ENCODE measurements at places on chromosomes 6 and 20.

- no peak for DNase-seq
Observed at GRCh38 chr6:90284236-90285041, 12.2 kb downstream of the BACH2 start.

- DNase-seq: no peak
Observed at GRCh38 chr6:37862992-37863391, 43.5 kb downstream of the ZFAND3 start.

- DNase-seq: no peak
Observed at GRCh38 chr6:132068766-132069165, 117.6 kb upstream of the CCN2 start.

GRCh38 chr6:43246301-43247113 lies 3.2 kb downstream of the TTBK1 start:
- no peak for DNase-seq

GRCh38 chr6:43965628-43966373 lies 161.5 kb downstream of the MRPL14 start:
- no peak for DNase-seq

DNA sequence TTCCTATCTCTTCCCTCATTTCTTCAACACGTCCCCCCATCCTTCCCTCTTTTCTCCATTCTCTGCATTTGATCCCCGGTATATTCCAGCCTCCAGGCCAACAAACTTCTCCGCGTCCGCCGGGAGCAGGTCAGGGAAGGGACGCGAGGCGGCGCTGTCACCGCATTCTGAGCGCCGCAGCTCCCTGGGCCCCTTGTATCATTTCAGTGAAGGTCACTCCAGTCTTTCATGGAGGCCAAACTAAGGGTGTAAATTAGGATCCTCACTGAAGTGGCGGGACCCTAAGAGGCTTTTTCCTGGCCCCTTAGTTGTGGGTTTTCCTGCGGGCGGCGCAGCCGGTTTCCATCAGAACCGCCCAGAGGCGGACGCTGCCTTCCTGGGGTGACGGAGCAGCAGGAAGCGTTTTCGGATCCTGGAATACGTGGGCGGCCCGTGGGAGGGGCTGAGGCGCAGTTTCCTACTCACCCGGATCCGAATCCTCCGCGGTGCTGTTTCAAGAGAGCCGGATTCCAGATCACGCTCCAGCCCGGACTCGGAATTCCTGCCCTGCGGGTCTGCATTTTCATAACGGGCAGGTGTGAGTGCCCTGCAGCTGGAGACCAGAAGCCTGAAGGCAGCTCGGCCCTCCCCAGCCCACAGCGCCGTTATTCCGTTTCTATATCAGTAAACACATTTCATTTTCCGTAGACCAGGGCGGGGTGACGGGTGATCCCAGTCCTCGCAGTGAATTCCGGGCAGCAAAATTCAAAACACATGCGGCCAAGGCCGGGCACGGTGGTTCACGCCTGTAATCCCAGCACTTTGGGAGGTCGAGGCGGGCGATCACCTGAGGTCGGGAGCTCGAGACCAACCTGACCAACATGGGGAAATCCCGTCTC lies 3.6 kb upstream of the MICA start:
- DNase-seq: peak; percentile 93

DNA sequence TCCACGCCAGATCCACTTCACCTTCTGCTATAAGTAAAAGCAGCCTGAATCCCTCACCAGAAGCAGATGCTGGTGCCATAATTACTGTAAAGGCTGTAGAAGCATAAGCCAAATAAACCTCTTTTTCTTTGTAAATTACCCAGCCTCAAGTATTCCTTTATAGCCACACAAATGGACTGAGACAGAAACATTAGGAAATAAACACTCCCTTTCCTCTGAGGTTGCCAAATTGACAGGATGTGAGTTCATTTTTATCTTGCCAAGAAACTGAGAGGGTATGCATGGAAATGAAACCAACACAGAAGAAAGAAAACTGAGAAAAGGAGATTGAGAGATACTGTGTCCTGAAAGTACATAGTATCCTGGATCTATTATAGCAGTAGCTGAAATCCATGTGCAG lies 481.2 kb downstream of the HAO1 start:
- DNase-seq: no peak

DNA sequence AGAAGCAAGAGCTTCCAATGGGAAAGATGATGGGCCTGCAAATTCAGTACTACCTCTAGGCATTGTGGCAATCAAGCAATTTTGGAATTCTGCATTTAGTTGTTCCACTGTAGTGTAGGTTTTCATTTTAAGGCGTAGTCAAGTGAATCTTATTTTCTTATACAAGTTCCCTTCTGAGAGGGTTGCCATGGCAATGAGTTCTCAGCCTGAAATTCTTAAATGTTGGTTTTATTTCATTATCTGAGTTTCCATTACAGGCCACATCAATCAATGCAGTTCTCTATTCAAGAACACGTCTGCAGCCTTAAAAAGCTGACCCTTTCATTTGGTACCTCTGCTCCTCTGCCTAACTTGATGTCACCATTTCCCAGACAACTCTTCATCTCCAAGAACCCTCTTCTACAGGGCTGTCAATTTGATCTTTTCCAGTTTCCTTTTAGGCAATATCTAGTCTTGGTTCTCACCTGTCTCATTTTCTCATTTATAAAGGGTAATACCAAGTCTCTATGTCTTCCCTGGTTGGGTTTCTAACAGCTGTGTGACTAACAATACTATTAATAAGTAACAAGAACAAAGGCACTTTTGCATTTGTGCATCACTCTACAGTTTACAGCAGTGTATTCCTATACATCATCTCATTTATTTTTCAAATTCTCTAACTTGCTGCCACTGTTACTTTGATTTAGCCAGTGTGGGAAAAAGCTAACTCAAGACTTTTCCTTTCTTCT lies 898.2 kb upstream of the FLRT3 start:
- DNase-seq: no peak

- no peak for DNase-seq
Observed at GRCh38 chr20:36818861-36819260, 45.3 kb upstream of the DSN1 start.

DNA sequence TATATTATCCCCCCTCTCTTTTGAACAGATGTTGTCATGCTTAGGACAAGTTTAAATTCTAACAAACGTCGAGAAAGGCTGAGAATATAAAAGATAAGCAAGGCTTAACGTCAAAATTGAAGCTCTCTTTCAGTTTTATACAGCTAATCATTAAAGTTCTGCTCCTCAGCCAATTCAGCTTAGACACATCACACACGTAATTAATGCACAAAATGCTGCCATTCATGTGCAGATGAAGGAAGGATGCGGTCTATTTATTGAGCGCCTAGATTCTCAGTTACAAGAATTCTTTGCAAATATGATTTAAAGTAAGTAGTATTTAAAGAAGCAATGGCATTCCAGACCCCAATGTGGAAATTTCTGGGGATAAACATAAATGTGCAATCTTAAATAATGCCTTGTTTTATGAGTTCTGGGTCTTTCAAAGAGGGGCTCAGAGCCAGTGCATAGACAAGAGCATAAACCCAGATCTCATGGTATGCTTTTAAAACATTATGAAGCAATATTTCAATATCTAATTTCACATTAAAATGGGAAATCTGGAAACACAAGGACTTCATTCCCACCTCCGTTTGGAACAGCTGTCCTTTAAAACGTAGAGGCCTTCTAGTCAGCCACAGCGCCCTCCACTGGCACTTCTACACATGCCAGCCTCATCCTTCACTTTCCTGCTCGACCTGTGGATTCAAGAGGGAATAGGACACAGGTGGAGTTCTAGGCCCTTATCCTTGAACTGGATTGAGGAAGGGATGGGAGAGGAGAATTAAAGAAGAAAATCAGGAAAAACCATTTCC lies 85.8 kb downstream of the LYRM4 start:
- no peak for DNase-seq

DNA sequence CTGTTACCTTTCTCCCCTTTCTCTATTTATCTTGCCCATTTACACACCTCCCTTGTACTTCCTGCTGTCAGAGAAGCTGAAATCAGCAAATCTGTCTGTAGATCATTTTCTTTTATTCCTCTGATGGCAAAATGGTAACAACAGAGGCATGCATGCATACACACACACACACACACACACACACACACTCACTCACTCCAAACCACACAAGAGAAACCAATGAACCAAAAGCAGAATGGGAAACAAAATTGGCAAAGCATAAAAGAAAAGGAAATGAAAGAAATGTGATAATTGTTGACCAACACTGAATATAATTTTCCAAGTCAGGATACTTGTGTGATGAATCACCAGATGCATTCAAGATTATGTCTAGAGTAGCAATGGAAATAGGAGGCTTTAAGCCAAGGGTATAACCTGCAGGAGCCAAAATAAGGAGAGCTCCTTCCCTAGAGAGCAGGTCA lies 172.4 kb downstream of the PLCB4 start:
- no peak for DNase-seq

- DNase-seq: no peak
Observed at GRCh38 chr6:39432330-39433025, 110.0 kb upstream of the KCNK16 start.

- DNase-seq: no peak
Observed at GRCh38 chr20:36260316-36260715, 24.0 kb downstream of the AAR2 start.

DNA sequence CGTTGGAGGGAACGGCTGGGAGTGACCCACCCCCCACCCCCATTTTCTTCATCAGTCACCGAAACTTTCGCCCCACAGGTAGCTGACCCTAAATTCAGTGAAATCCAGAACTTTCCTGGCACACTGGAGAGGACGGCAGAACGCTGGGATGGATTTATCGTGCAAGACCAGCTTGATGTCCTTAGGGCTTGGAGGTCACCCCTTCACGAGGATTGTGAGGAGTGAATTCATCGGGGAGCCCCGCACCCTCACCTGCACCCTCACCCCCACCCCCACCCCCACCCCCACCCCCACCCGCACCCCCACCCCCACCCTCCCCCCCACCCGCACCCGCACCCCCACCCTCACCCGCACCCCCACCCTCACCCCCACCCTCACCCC lies 13.3 kb upstream of the TCFL5 start:
- no peak for DNase-seq

DNA sequence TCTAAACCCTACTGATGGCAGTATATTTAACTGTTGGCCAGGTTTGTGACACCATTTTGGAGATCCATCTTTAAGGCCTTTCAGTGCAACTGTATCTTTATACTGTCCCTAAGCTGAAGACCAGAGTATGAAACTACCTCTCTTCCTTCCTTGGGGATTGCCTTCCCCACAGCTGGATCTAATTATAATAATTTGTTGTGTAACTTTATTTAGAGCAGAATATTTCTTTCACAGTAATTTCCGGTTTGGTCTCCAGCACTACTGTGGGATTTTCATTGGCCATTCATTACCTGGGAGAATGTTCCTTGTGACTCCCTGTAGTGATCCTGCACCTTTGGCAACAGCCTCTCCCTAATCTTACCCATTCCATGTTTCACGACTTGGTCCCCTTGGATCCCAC lies 75.2 kb downstream of the AKAP7 start:
- no peak for DNase-seq

DNA sequence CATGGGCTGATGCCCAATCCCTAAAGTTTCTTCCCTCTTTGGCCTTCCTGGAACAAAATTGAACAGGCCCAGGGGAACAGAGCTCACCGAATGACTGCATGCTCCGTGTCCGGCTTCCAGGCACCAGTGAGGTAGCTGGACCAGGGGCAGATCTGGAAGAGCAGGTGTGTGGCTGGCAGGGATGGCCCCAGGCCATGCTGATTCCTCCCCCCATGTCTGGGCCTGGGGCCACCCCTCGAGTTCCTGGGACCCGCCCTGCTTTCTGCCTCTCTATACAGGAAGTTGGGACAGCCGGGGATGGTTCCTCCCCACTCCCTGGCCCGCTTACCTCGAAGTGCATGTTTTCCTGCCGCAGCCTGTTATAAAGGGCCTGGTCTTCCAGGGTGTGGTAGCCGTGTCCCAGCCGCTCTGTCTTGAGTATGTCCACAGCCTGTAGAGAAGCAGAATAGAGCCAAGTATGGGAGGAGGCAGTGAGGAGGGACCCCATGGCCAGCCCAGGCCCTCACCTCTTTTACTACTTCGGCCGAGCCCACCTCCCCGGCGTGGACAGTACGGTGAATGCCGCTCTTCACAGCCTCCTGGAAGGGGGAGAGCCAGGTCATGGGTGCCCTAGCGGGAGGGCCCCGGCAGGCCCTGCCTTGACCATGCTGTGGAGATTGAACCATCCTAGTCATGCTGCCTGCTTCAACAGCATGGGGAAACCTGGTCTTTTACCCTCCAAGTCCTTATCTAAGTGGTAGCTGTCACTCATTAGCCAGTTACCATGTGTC lies 28.8 kb downstream of the ADA start:
- DNase-seq: peak; percentile 70

DNA sequence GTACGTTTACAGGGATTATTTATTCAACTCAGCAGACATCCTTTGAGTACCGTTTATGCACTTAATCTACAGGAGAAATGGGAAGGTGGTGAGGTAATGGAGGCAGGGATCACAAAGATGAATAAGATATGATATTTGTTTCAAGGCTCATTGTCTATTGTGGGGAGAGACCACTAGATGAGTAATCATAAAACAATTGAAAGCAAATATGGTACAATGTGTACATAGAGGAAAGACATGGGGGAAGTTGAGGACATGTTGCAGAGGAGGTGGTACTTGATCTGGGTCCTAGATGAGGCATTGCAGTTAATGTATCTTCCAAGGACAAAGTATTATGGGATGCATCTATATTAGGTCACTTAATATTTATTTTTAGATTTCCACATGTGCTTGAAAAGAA lies 13.7 kb upstream of the CDC5L start:
- no peak for DNase-seq

DNA sequence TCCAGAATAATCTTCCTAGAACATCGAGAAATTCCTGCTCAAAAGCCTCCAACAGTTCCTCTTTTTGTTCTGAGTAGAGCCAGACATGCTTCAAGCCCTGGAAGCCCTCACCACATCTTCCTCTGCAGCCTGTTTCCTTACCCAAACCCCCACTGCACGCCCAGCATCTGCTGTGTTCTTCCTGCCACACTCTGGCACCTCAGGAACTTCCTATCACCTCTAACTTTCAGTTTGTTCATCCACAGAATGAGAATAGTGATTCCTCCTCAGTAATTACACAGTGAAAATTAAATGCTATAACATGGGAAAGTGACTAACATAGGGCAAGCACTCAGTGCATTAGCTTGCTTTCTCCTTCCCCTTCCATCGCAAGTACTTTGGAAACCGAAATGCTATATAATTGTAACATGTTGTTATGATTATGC lies 26.3 kb downstream of the C6orf89 start:
- DNase-seq: no peak

GRCh38 chr6:109454496-109455436 lies 806 bp downstream of the MICAL1 start:
- DNase-seq: no peak

DNA sequence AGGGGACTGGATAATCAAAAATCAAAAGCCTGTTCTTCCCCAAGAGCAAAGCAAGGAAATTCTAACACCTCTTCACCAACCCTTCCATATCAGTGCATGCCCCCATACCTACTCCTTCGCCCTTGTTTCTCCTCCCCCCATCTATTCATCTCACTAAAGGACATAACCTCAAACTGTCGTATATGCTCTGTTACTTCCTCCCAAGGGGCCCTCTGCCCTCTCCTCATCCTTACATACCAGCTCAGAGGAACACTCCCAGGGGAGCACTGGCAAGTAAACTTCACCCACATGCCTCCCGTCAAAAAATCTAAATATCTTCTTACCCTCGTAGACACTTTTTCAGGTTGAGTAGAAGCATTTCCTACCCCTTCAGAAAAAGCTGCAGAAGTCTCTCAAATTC lies 9.4 kb upstream of the ADTRP start:
- DNase-seq: no peak

Measured in posterior cingulate gyrus (tissue), 11 donors.